ENCODE measurements at places on chromosomes 2 and 18. TPM values are rescaled to one million over a fixed set of nuclear protein-coding genes. Genes with fewer than 3 reads are reported as not detected.

DNA sequence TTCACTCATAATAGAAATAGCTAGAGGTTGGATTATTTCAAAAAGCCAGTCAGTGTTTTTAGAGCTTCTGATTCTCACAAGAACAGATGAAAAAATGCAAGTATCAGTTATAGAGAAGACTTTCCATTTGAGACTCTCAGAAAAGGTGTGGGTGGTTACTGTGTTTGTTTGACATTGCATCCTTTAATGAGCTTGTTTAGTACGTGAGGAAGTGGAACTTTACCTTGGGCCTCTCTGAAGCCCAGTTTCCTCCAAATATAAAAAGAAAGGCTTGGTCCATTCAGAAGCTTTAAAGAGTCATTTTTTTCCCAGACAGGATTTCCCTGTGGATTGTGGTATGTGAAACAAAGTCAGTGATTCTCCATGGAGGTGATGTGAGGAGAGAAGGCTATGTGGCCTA is 89.9 kb upstream of the RANBP2 start:
- no peak for DNase-seq

DNA sequence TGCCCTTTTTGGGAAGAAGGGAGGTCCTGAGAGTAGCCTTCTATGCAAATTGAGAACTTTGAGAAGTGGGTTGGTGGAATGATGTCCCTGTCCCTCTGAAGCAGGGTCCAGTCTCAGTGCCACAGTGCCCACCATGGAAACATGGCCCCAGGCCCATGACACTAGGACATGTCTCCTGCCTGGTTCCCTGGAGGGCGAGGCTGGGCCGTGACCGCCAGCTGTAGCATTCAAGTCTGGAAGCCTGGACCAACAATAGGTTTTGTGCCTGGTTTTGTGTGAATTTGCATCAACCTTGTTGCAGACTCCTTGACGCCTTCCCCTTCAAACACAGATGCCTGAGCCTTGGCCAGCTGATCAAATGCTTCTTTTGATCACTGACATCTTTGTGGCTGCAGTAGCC is 27.5 kb downstream of the ARID5A start:
- no peak for DNase-seq

GRCh38 chr2:68709421-68709911 is 25.1 kb upstream of the ARHGAP25 start:
- DNase-seq, result no peak

DNA sequence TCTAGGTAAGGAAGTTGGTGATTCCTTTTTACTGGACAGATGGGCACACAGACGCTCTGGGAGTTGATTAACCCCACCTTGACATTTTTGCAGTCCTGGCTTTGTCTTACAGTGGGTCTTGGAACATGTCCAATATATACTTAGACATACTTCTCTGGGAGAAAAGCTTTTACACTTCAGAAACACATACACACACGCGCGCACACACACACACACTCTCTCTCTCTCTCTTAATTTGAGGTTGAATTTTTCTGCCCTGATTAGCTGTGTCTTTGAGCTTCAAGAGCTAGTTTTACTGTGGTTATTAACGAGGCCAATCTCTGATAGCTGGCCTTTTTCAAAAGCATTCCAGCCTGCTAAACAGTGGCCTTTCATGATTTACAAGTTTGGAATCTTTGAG is 215.0 kb downstream of the MYCN start:
- DNase-seq, result no peak

The SCTR gene
- not detected for total RNA-seq

- DNase-seq, result no peak
These were observed 265.3 kb downstream of the DYSF start for GRCh38 chr2:71718686-71719085.

DNA sequence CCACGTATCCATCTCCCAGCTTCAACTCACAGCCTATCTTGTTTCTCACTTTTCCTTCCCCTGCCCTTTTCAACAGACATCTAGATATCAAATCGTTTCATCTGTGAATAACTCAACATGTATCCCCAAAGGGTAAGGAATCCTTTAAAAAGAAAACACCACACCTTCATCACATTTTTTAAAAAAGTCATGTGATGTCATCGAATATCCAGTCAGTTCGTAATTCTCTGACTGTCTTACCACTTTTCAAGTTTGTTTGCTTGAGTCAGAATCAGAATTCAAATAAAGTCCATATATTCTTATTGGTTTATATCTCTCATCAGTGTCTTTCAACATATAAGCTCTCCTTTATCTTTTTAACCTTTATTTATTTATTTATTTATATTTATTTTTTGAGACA is 5.4 kb upstream of the LONRF2 start:
- no peak for DNase-seq

The MAPK4 gene
- total RNA-seq, result not detected

The STPG4 gene
- not detected for total RNA-seq

The CTAGE1 gene
- total RNA-seq, result not detected

GRCh38 chr18:12960853-12961397 is 13.1 kb downstream of the SEH1L start:
- DNase-seq, result no peak

The ALLC gene
- total RNA-seq, result not detected

- DNase-seq, result no peak
These were observed 46.8 kb upstream of the ACTR3 start for GRCh38 chr2:113842919-113843736.

DNA sequence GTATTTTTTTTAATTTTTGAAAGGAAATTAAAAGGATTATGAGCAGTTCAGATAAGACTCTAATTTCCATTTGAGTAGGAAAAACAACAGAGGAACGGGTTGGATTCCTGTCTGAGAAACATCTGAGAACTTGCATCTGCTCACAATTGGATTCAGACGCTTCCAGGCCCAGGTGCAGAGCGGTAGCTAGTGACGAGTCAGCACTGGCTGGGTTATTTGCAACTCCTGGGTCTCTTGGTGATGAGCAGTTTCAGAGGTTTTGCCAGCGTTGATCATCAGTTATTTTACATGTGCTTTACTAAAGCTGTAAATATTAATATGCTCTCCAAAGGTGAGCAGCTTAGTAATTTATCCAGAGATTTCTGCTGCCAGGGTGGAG is 39.1 kb upstream of the B3GNT7 start:
- no peak for DNase-seq

The LMAN2L gene
- 10.2 TPM for total RNA-seq

DNA sequence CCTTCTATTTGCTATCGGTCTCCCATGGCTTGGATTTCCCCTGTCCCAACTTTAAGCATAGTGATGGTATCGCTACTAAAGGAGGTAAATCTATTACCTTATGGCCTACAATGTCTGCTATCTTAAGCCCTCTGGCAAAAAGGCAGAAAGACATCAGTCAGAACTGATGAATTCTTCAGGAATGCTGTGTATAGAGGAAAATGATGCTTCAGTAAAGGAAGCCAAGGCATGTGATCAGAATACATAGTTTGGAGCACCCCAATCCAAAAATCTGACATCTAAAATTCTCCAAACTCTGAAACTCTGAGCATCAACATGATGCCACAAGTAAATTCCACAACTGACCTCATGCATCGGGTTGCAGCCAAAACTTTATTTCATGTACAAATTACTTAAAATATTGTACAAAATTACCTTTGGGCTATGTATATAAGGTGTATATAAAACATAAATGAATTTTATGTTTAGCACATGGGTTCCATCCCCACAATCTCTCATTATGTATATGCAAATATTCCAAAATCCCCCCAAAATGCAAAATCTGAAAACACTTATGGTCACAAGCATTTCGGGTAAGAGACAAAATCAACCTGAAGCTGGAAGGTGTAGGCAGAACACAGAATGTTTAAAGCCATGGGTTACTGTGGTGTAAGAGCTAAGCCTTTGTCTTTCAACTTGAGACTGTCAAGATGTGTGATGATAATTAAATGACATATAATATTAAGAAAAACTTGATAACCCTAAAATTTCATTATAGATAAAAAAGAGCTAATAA is 66.2 kb downstream of the CUL3 start:
- DNase-seq, result no peak

DNA sequence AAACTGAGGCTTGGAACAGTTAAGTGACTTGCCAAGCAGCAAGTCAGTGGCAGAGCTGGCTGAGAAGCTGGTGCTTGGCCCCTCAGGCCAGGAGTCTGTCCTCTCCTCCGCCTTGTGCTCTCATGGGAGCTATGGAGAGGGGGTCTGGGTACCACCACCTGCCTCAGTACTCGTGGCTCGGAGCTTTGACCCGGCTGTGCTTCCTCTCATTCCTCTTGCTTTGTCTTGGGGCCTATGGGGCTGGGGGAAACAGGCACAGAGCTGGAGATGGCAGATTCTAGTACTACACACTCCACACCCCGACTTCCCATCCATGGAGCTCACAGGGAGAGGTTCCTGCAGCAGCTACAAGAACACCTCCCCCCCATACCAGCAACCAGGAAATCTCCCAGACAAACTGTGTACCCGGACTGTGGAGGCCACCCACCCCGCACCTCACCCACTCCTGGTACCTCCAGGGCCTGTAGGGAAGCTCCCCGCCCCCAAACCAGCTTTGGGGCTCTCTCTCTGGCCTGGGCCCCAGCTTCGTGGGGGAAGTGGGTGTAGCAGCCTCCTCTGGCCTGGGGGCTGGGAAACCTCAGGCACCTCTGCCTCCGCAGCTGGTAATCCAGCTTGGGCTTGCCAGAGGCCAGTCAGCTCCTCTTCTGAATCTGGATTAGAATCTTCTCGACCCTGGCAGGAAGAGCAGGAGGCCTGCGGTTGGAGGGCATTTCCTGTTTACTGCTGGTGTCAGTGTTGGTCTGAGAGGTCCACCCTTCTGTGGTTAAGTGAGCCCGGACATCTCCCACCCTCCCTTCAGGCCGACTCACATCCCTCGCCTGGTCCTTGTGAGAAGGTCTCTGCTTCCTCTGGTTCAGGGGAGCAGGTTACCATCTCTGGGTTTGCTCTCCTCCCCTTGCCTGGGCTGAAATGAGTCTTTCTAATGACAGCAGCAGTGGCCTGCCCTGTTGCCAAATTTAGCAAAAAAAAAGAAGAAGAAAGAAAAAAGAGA is 22.3 kb upstream of the RHOB start:
- peak; percentile 88 for DNase-seq

The SDC1 gene
- total RNA-seq, result 2.3 TPM

GRCh38 chr2:103288696-103289095 is 526.9 kb downstream of the TMEM182 start:
- DNase-seq, result no peak

- DNase-seq, result no peak
These were observed 554.8 kb downstream of the ARHGAP15 start for GRCh38 chr2:143683977-143684376.

GRCh38 chr2:169661265-169661664 is 32.9 kb downstream of the CFAP210 start:
- no peak for DNase-seq

The MYO5B gene
- total RNA-seq, result 1.6 TPM

The MALL gene
- total RNA-seq, result 20.8 TPM

GRCh38 chr2:86204458-86204857 is 5.2 kb downstream of the MRPL35 start:
- no peak for DNase-seq

GRCh38 chr2:120302301-120302700 is 43.6 kb upstream of the INHBB start:
- DNase-seq, result peak; percentile 64

DNA sequence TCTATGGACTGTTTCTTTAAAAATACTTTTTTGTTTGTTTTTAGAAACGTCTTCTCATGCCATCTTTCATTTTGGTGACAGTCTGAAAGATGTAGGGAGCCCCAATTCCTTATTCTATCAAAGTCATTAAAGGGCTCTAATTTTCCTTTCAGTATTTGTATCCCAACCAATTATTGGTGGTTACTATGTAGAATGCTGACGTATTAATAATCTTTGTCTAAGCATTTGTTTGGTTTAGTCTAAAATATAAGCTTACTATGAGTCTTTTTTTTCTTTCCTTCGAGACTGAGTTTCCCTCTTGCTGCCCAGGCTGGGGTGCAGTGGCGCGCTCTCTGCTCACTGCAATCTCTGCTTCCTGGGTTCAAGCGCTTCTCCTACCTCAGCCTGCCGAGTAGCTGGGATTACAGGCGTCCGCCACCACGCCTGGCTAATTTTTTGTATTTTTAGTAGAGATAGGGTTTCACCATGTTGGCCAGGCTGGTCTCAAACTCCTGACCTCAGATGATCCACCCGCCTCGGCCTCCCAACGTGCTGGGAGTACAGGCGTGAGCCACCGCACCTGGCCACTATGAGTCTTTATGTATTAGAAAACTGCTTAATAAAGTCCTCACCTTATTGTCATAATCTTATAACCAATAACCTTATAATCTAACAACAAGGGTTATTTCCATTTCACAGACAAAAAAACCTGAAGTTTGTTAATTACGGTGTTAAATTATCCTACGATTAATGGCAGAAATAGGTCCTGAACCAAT is 849 bp upstream of the VRK2 start:
- DNase-seq, result no peak

GRCh38 chr18:8030201-8030600 is 463.1 kb downstream of the PTPRM start:
- no peak for DNase-seq

The STK39 gene
- 40.5 TPM for total RNA-seq

- no peak for DNase-seq
These were observed 55.0 kb downstream of the PLEKHM3 start for GRCh38 chr2:207970147-207970825.

The ABHD1 gene
- total RNA-seq, result not detected

The HS1BP3 gene
- total RNA-seq, result 28.8 TPM

The PSD4 gene
- 13.2 TPM for total RNA-seq

DNA sequence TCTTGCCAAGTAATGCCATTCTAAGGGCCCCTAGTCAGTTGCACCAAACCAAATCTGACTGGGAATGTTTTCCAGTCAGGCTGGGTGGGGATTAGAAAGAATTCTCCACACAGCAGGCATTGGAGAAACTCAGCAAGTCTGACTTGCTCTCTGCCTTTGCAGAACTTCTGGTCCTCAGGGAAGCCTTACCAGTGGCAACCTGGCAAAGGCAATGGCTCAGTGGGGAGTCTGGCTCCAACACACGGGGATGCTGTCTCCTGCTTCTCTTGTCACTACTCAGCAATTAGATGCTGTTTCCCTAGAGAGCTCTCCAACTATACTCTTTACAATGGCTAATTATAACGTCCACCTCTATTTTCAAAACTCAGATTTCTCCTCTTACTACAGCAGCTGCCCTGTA is 810.7 kb downstream of the LRRTM4 start:
- no peak for DNase-seq

The ALPP gene
- not detected for total RNA-seq

DNA sequence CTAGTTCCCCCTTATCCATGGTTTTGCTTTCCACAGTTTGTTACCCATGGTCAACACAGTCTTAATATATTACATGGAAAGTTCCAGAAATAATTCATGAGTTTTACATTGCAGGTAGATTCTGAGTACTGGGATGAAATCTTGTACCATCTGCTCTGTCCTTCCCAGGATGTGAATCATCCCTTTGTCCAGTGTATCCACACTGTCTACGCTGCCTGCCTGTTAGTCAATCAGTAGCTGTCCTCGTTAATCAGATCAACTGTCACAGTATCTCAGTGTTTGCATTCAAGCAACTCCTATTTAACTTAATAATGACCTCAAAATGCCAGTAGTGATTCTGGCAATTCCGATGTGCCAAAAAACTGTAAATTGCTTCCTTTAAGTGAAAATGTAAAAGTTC is 76.3 kb downstream of the DYNC1I2 start:
- no peak for DNase-seq

DNA sequence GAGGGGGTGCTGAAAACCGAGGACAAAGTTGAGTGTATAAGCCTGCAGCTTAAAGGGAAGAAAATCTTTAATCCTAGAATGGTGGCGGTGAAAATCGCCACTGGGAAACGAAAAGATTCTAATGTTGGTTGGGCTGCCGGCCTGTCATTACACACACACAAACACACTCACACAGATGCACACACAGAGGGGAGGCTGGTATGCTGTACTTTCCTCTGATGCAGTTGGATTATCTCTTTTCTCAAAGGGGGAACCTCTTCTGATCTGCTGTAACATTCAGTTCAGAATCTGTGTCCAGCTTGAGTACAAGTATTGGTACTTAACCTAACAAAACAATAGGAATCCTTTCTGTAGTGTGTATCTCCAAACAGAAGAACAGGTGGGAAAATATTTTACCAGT is 39.0 kb downstream of the ANXA4 start:
- DNase-seq, result no peak

The ZNF513 gene
- 20.7 TPM for total RNA-seq

All from mesenteric fat pad (tissue), 1 donor.